ENCODE measurements at places on chromosomes 12 and 14.
A peak's percentile ranks its signal among the peaks of the same experiment; 100 is the strongest.

- no peak for DNase-seq
These were observed 52.0 kb downstream of the STX2 start for GRCh38 chr12:130787041-130787440.

DNA sequence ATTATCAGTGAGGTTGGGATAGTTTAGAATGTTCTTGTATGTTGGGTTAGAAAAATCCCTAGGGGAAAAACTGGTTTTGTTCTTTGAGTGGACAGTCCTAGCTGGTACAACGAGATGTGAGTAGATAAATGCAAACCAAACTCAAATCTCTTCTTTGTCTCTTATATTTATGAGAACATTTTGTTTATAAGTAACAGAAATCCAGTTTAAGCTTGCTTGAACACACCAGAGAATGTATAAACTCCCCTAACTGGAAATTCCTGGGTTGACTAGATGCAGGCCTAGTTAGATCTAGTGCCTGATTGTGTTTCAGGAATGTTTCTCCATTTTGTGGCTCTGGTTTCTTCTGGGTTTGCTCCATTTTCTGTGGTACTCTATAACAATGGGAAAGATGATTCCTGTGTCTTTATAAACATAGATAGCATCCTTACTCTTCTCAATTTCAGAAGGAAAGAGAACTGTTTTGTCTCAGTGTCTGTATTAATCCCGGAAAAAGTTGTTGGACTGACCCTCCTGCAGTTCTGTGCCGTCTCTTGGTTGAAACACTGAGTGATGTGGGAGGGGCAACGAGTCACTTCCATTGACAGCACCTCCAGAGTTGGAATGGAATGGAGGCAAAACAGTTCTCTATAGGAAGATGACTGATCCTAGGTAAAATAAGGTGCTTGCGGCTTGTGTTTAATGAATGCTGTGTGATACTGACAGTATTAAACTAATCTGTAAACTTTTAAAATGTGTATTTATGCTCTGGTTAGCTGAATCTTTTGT is 244.8 kb downstream of the TMTC2 start:
- no peak for DNase-seq

- DNase-seq = no peak
These were observed 35.7 kb downstream of the FOXN4 start for GRCh38 chr12:109273354-109273753.

- peak; percentile 73 for DNase-seq
These were observed at the start of gene DEGS2 for GRCh38 chr14:100159094-100159864. Gene DEGS2 (minus strand): TSS chr14:100159645. CDS start chr14:100159587, 58 bp downstream.

- DNase-seq = no peak
These were observed 47.6 kb upstream of the FERMT2 start for GRCh38 chr14:52998376-52999015.

- peak; percentile 11 for DNase-seq
These were observed 83.0 kb upstream of the FAR2 start for GRCh38 chr12:29066011-29066588.

GRCh38 chr14:31510222-31510621 is 22.4 kb upstream of the GPR33 start:
- no peak for DNase-seq

GRCh38 chr12:102879-103168 is 36.3 kb downstream of the IQSEC3 start:
- DNase-seq = no peak

- DNase-seq = no peak
These were observed 360.4 kb downstream of the ATP23 start for GRCh38 chr12:58301730-58302122.

DNA sequence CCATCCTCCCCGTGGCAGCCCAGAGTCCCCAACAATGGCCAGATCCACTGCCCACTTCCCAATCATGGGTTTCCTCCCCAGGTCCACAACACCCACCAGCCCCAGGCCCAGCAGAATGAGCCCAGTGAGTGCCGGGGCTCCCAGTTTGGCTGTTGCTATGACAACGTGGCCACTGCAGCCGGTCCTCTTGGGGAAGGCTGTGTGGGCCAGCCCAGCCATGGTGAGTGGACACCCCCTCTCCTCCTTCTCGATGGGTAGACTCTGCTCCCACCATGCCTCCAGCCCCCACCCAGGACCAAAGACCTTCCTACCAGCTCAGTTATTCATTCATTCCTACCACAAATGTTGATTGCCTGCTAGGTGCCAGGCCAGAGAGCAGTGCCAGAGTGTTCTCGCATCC is 23.8 kb downstream of the PAPLN start:
- DNase-seq = no peak

- no peak for DNase-seq
These were observed 47.1 kb upstream of the CDKN3 start for GRCh38 chr14:54349713-54350112.

DNA sequence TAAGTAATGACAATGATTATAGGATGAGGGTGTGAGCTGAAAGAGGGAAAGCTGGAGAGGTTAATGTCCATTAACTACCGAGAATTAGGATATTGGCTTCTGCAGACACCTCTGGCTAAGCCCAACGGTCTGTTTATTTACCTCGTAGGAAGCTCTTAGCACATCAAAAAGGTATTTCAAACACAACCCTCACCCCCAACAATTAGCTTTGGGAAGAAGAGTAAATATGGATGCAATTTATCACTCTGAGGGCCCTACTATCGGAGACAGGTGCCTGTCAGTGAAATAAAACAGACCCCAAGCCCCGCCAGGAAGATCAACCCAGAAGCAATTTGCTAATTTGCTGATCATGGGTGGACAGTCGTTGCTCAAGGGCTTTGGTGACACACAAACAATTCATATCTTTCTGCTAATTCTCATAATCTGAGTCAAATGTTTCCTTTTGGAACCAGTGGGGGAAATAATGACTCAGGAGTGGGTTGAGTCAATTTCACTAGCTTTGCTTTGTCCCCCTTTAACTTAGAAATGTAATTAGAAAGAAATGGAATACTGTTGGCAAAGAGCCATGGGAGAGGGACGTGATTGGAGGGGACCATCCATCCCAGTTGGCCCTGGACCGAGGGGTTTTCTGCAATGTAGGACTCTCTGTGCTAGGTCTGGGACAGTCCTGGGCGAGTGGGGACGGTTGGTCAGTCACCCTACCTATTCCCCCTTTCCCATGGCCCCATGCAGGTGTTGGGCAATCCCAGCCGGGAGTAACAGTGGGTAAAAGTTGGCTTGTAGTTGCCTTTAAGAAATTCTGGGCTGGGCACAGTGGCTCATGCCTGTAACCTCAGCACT is 99.1 kb upstream of the MED13L start:
- DNase-seq = peak; percentile 26

DNA sequence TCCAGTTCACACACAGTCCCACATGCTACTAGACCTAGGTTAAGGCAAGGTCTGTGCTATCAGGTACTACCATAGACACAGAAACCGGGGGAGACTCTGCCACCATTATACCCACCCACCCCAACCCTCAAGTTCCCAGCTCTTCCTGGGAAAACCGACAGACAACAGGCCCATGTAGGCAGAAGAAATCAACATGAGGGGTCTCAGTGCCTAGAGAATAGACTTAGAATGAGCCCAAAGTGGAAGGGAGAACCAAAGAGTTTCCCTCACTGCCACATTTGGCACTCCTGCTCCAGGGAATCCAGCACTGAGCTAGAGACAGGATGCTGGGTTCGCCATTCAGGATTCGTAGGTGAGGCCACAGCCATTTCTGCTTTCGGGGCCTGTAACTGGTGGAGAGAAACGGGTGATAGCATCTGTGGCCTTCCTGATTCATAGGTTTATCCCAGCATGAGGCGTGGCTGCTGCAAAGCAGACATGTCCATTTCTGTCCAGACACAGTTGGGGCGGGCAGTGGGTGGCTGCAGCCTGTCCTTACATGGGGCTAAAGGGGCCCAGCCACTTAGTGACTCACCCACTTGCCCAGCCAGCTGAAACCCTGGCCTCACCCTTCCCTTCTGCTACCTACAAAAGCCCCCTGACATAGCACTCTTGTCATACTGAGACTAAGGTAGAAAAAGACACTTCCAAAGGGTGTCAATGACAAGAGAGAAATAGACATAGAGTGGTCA is 69.4 kb downstream of the IRF2BPL start:
- DNase-seq = peak; percentile 39

GRCh38 chr12:58176296-58176869 is 235.0 kb downstream of the ATP23 start:
- peak; percentile 1 for DNase-seq

Data from stimulated activated CD4-positive, alpha-beta T cell treated with anti-CD3 and anti-CD28 coated beads, Interleukin-15, amount 100 ng/mL, for 24 hours (primary cell).